Mesothelial cell of epicardium (in vitro differentiated cells): ENCODE measurements at places on chromosomes 1 and 21. TPM values are rescaled to one million over a fixed set of nuclear protein-coding genes. Genes with fewer than 3 reads are reported as not detected.

The SMIM1 gene
- total RNA-seq = 10.1 to 12.1 TPM (median 11.6 TPM) in 3 replicates

The LHX4 gene
- 0.54 to 0.59 TPM (median 0.55 TPM) in 3 replicates for total RNA-seq

The OR2T2 gene
- total RNA-seq = not detected in 3 replicates

The ARMH1 gene
- total RNA-seq = 14.9 to 19.1 TPM (median 17.9 TPM) in 3 replicates

The PDPN gene
- total RNA-seq = 102 to 108 TPM (median 105 TPM) in 3 replicates

The VASH2 gene
- 39.1 to 43.8 TPM (median 43.6 TPM) in 3 replicates for total RNA-seq

The BRWD1 gene
- 64.6 to 65.9 TPM (median 65.6 TPM) in 3 replicates for total RNA-seq

The FAM72B gene
- 2.2 to 4.1 TPM (median 2.4 TPM) in 3 replicates for total RNA-seq

The DMRTA2 gene
- total RNA-seq = 0.07 TPM in 1 of 3 replicates, not detected in the others

DNA sequence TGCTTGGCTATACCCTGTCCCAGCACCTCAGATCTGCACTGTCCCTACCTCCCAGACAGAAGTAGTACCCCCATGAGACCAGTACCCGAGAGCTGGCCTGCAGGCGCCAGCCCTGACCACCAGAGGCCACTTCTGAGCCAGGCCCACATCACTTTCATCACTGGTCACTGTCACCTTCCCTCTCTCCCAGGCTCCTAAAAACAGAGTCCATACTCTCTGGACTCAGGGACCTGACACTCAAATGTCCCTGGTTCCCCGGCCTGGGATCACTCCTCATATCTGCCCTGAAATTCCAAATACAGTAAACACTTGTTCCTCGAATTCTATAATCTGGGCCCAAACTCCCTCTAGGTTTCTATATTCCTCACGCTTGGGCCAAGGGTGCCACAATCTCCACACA, 18.7 kb downstream of the TMEM53 start:
- peaks cover 9% of the 10 kb centered on the region for H3K36me3 ChIP-seq

- DNase-seq = no peak
- H3K27me3 ChIP-seq = no peaks in the 10 kb centered on the region
- H3K4me3 ChIP-seq = peak overlapping the region; percentile 57
- H3K4me1 ChIP-seq = peaks cover 33% of the 10 kb centered on the region
Measured at GRCh38 chr21:33948096-33948950, 32.7 kb upstream of the ATP5PO start.

DNA sequence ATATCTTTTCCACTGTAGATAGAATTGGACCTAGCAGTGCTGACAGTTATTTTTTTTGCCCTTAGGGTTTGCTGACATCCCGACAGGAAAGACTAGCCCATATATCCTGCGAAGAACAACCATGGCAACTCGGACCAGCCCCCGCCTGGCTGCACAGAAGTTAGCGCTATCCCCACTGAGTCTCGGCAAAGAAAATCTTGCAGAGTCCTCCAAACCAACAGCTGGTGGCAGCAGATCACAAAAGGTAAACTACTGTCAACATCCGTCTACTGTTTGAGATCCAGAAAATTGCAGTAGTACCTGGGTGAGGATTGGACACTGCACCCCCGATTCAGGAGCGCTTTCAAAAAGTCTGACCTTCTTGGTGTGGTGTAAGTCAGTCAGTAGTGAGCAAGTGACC, 55.8 kb downstream of the CENPF start:
- H3K4me3 ChIP-seq = no peak overlapping the region
- H3K36me3 ChIP-seq = peaks cover 15% of the 10 kb centered on the region
- DNase-seq = peak; percentile 41
- peaks cover 22% of the 10 kb centered on the region for H3K4me1 ChIP-seq
- no peak overlapping the region for H3K27ac ChIP-seq

DNA sequence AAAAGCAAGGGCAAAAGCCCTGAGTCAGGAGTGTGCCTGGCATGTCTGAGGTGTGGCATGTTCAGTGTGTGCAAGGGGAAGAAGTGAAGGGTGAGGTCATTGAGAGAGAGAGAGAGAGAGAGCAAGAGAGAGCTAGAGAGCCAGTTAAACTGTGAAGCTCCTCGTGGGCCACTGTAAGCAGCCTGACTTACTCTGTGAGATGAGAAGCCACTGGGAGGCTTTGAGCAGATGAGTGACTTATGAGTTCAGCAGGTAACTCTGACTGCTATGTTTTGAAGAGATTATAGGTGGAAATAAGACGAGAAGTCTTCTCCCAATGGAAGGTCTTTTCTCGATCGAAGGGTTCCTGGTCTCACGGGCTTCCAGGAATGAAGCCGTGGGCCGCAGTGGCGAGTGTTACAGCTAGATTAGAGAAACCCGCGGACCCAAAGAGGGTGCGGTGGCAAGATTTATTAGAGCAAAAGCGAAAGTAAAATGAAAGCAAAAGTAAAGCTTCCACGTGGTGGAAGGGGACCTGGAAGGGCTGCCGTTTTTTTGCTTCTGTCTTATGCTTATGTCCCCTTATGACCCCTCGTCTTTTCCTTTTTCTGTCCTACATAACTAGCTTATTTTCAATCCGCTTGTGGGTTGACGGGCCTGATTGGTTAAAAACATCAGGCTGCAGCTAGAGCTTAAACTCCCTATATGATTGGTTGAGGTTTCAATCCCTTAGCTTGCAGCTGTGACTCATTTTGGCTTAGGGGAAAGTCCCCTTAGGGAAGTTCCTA, 323.1 kb upstream of the FAM78B start:
- no peak overlapping the region for H3K27ac ChIP-seq
- no peak overlapping the region for H3K4me3 ChIP-seq
- H3K4me1 ChIP-seq = no peaks in the 10 kb centered on the region
- no peaks in the 10 kb centered on the region for H3K36me3 ChIP-seq
- H3K27me3 ChIP-seq = peaks cover 8% of the 10 kb centered on the region
- DNase-seq = no peak

GRCh38 chr21:26097475-26097874, 73.1 kb downstream of the APP start:
- no peak overlapping the region for H3K4me3 ChIP-seq
- no peak overlapping the region for H3K27ac ChIP-seq
- DNase-seq = no peak
- H3K36me3 ChIP-seq = peaks cover 4% of the 10 kb centered on the region
- H3K27me3 ChIP-seq = no peaks in the 10 kb centered on the region

DNA sequence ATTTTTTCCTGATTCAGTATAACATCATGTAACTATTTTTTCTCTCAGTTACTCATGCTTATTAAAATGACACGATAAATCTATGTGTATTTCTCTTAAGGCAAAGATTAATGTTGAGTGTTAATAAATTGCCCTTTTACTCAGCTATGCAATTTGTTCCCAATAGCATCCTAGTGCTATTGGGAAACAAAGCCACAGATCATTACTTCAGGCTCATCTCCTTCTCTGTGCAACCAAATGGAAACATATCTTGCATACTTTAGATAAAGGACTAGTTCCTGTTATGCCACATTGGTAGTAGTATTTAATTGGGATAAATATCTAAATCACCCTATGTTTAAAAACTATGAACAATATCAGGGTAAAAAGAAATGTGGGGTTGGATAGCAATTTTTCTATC, 106.2 kb downstream of the PLPPR4 start:
- no peaks in the 10 kb centered on the region for H3K27me3 ChIP-seq
- no peak for DNase-seq
- no peaks in the 10 kb centered on the region for H3K36me3 ChIP-seq
- no peak overlapping the region for H3K27ac ChIP-seq

GRCh38 chr1:5485968-5486696, 506.1 kb downstream of the NPHP4 start:
- no peak overlapping the region for H3K27ac ChIP-seq
- no peak overlapping the region for H3K4me3 ChIP-seq
- H3K36me3 ChIP-seq = no peaks in the 10 kb centered on the region
- DNase-seq = no peak
- peaks cover 45% of the 10 kb centered on the region for H3K27me3 ChIP-seq

- H3K27ac ChIP-seq = no peak overlapping the region
- H3K4me1 ChIP-seq = peaks cover 54% of the 10 kb centered on the region
- peaks cover 1% of the 10 kb centered on the region for H3K36me3 ChIP-seq
- H3K4me3 ChIP-seq = no peak overlapping the region
Measured at GRCh38 chr1:246179401-246179800, 327.7 kb downstream of the SMYD3 start.

GRCh38 chr1:109113590-109114341, at the start of gene ELAPOR1:
TSS of gene ELAPOR1 (plus strand) at chr1:109114115. CDS start at chr1:109114184, 69 bp downstream.
- no peak for DNase-seq
- peak within 1 kb of the TSS; percentile 61 for H3K4me3 ChIP-seq
- H3K27ac ChIP-seq = no peak within 1 kb of the TSS
- H3K36me3 ChIP-seq = no peaks in the 10 kb centered on the region

DNA sequence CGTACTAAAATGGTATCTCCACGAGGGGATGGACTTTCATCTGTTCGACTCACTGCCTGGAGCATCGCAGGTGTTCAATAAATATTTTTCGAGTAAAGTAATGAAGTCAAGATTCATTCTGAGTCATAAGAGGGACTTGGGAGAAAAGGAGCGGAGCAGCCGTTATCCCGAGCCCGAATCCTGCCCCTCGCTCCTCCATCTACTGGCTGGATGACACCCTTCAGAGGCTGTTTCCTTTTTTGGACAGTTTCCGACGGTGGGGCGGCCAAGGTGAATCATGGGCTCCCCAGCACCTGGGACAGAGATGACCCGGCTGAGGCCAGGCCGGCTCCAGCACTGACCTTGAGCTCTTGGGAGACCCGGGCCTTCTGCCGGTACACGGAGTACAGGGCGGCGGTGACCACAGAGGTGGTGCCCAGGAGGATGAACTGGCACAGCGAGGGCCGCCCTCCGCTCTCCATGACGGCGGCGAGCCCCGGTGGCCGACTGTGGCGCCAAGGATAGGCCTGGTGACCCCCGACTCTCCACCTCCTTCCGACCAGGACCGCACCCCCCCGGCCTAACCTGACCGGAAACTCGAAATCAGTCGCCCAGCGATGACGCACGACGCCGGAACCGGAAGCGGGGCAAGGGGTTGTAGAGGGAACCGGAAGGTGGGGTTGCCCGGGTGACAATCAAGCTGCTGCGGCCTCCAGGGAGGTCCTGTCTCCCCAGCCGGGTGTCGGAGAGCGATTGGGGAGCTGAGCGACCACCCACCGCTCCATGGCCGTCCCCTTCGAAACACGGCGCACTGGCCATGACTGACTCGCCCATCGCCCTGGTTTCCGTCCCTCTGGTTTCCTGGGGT, at the start of gene MUL1:
Gene MUL1 (minus strand): TSS at position 588 of the 847 bp plus-strand sequence. CDS start 127 bp downstream, at position 461.
- H3K4me1 ChIP-seq = peaks cover 7% of the 10 kb centered on the region
- H3K27me3 ChIP-seq = peaks cover 22% of the 10 kb centered on the region
- H3K36me3 ChIP-seq = no peaks in the 10 kb centered on the region
- peak within 1 kb of the TSS; percentile 91 for H3K4me3 ChIP-seq
- peak; percentile 92 for DNase-seq
- H3K27ac ChIP-seq = peak within 1 kb of the TSS; percentile 92

DNA sequence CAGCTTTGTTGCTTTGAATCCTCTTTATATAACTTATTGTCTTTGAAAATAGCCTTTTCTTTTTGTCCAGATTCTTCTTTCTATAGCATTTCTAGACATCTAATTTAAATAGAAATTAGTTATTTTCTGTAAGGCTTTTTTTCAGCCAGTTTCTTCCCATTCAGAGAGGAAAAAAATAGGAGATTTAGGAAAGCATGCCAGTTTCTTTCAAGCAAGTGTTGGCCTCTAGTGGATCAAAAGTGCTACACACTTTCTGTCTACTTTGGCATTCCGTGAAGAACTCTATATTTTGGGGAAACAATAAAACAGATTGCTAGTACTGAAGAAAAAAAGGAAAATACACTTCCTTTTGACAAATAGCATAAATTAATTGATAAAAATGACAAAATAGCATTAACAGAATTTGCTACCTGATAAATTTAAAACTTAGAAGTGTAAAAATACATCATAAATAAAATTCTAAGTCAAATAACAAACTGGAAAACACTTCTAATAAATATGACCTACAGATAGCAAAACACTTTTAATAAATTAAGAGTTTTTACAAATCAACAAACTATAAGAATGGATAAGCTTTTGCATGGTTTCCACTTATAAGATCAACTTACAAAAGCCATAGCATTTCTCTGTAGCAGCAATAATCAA, 13.1 kb upstream of the EXO1 start:
- no peaks in the 10 kb centered on the region for H3K4me1 ChIP-seq
- H3K4me3 ChIP-seq = no peak overlapping the region
- DNase-seq = no peak
- H3K27me3 ChIP-seq = no peaks in the 10 kb centered on the region

DNA sequence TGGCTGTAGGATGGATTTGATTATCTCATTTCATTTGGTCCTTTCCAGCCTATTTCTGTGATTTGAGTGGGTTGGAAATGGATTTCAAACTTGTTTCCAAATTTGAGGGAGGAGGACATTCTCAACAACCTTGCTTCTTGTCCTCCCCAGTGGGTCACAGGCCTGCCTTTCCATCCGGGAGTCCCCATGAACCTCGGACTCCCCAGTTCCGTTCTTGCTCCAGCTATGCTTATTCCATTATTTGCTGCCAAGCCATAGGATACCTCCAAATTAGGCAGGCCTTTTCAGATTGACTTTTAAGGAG, 97.8 kb downstream of the DUSP10 start:
- H3K27ac ChIP-seq = no peak overlapping the region
- no peaks in the 10 kb centered on the region for H3K27me3 ChIP-seq
- H3K36me3 ChIP-seq = no peaks in the 10 kb centered on the region
- peaks cover 5% of the 10 kb centered on the region for H3K4me1 ChIP-seq
- no peak overlapping the region for H3K4me3 ChIP-seq
- no peak for DNase-seq

- peak overlapping the region; percentile 5 for H3K27ac ChIP-seq
- peaks cover 13% of the 10 kb centered on the region for H3K4me1 ChIP-seq
- no peaks in the 10 kb centered on the region for H3K27me3 ChIP-seq
- no peak for DNase-seq
- no peak overlapping the region for H3K4me3 ChIP-seq
Measured at GRCh38 chr1:113517983-113518382, 127.7 kb downstream of the MAGI3 start.

DNA sequence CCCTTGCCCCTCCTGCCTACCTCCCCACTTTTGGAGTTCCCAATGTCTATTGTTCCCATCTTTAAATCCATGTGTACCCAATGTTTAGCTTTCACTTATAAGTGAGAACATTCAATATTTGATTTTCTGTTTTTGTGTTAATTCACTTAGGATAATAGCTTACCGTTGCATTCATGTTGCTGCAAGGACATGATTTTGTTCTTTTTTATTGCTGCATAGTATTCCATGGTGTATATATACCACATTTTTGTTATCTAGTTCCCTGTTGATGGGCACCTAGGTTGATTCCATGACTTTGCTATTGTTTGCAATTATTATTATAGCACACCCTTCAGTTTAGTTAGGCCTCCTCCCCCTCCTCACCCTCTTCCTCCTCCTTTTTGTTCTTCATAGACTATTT, 33.5 kb upstream of the ADAR start:
- H3K27me3 ChIP-seq = peaks cover 6% of the 10 kb centered on the region
- no peak overlapping the region for H3K4me3 ChIP-seq
- H3K27ac ChIP-seq = no peak overlapping the region
- no peaks in the 10 kb centered on the region for H3K36me3 ChIP-seq
- DNase-seq = no peak
- no peaks in the 10 kb centered on the region for H3K4me1 ChIP-seq

- peaks cover 8% of the 10 kb centered on the region for H3K27me3 ChIP-seq
- peak; percentile 55 for DNase-seq
- H3K27ac ChIP-seq = no peak overlapping the region
- H3K4me1 ChIP-seq = peaks cover 14% of the 10 kb centered on the region
- no peak overlapping the region for H3K4me3 ChIP-seq
- H3K36me3 ChIP-seq = no peaks in the 10 kb centered on the region
Measured at GRCh38 chr1:202315576-202316168, 26.1 kb downstream of the UBE2T start.

GRCh38 chr1:29081201-29081600, 42.5 kb downstream of the TMEM200B start:
- no peak for DNase-seq
- H3K36me3 ChIP-seq = no peaks in the 10 kb centered on the region
- no peak overlapping the region for H3K4me3 ChIP-seq
- H3K27me3 ChIP-seq = no peaks in the 10 kb centered on the region

GRCh38 chr1:216616425-216616824, 106.8 kb downstream of the ESRRG start:
- no peaks in the 10 kb centered on the region for H3K36me3 ChIP-seq
- H3K27me3 ChIP-seq = no peaks in the 10 kb centered on the region
- H3K27ac ChIP-seq = peak overlapping the region; percentile 93
